ENCODE measurements at places on chromosomes 1 and 21.
A peak's percentile ranks its signal among the peaks of the same experiment; 100 is the strongest.

DNA sequence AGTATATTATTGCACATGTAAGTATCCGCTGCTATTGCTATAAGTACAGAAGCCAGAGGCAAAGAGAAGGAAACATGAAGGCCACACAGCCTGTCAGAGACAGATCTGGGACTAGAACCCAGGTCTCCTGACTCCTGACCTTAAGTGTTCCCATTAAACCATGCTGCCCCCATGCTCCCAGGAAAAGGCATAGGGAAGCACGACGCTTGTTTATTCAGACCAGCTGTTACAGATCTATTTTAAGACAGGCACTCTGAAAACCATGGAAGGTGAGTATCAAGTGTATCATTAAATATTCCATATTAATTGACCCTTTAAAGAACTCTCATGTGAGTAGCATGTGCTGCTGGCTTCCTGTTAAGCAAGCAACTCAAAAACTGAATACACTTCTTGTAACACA is 11.4 kb downstream of the VAV3 start:
- DNase-seq: no peak

- DNase-seq: no peak
Measured at GRCh38 chr1:30133414-30134055, 589.9 kb downstream of the MATN1 start.

- no peak for DNase-seq
Measured at GRCh38 chr1:1371364-1371745, 3.7 kb downstream of the AURKAIP1 start.

DNA sequence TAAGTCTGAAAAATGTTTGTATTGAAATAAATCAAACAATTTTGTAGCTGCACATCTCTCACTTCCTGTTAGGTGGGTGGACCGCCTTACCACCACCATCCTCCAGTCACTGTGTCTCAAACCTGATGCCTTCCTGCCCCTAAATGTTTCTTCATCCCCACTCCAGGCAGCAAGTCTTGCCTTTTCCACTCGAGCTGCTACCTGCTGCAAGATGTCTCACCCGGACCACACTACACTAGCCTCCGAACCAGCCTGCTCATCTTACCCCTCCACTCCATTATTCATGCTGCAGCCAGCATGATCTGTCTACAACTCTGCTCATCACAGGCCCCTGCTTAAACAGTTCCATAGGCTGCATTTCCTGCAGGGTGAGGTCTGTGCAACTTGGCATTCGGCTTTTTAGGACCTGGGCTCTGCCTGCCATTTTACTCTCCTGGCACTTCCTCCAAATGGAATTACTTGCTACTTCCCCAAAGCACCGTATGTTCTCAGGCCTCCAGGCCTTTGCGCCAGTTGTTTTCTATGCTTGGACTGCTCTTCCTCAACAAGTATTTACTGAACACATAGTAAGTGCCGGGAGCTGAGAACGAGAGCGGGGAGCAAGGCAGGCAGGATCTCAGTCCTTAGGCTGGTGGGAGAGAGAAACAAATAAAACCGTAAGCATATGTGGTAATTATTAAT is 5.2 kb upstream of the SF3A3 start:
- no peak for DNase-seq

DNA sequence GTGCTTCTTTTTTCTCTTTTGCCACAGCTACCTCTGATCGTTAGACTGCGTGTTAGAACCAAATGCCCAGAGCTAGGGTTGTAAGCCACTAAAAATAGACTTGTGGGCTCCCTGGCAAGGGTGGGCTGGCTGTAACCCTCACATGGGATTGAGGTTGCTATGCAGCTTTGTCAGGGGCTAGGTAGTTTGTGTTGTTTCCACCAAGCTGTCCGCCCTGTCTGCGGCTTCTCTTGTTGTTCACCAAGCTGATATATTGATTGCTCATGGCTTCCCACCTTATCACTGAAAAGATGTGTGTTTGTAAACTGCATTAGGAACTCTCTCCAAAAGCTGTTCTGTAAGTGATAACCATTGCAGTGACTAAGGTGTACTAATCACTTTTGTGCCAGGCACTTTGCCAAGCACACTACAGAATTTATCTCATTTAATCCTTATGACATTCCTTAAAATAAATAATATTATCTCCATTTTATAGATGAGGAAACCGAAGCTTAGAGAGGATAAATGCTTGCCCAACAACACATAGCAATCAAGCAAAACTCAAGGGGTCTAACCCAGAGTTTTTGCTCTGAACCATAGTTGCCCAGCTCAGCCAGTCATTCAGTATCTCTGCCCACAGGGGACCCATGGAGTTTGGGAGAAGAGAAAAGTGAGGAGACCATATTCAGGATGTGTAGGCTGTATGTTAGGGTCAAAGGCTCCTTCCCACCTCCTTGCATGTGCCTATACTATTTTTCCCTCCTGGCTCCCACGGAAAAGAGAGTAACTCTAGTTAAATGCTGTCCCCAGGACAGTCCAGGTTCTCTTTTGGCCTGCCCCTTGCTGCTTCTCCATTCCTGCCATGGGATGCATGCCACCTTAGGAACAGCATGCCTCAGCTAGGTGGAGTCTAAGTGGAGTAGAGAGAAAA is 42.2 kb upstream of the TARBP1 start:
- DNase-seq: no peak

- peak; percentile 27 for DNase-seq
Measured at GRCh38 chr1:71593523-71593922, 512.7 kb upstream of the ZRANB2 start.

DNA sequence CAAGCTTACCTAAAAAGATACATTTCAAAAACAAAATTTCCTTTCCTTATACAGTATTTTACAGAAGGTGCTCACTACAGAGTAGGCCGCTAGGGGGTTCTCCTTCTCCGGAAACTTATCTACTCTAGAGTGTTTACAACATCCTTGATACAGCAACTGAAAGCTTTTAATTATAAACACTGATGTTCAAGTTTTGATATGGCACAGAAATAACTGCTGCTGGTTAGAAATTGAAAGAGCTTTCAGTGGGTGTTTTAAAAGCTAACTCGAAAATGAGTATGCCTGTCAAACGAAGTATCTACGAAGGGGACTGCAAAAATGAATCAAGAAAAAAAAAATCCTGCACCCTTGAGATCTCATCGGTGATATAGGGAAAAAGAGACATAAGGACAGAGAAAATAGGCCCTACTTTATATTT is 1.0 kb downstream of the YOD1 start:
- DNase-seq: peak; percentile 82

GRCh38 chr1:145891143-145891542 is 5.5 kb upstream of the ANKRD35 start:
- no peak for DNase-seq

Measured in NAMALWA (cell line).